ENCODE measurements at places on chromosomes 2 and 18.

GRCh38 chr2:136131961-136132824, 14.2 kb upstream of the CXCR4 start:
- DNase-seq, result no peak

GRCh38 chr2:235390108-235390815, 103.6 kb upstream of the AGAP1 start:
- no peak for DNase-seq

GRCh38 chr2:113966832-113967231, 76.9 kb downstream of the ACTR3 start:
- no peak for DNase-seq

DNA sequence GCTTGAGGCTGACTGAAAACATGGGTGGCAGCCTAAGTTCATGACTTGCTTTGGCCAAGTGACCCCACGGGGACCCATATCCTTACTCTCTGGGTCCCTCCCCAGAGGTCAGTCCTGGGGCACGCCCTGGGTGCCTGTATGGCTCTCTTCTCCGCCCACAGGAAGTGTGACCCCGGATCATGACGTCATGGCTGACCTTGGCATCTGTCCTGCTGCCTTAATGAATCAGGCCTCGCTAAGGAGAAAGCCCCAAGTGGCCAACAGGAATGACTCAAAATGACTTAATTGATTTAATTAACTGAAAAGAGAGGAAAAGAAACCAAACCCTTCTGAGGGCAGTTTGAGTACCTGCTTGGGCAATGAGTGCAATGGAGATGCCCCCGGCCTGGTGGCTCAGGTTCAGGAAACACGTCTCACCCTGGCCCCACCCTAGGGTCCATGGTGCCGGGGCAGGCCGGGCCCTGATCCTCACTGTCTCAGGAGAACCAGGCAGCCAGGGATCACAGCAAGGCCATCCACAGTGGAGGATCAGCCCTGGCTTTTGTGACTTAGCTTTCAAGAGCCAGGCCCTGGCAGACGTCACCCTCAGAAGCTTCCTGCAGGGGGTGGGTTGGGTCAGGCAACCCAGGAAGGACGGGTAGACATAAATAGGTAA, 112.0 kb downstream of the CYP26B1 start:
- no peak for DNase-seq

DNA sequence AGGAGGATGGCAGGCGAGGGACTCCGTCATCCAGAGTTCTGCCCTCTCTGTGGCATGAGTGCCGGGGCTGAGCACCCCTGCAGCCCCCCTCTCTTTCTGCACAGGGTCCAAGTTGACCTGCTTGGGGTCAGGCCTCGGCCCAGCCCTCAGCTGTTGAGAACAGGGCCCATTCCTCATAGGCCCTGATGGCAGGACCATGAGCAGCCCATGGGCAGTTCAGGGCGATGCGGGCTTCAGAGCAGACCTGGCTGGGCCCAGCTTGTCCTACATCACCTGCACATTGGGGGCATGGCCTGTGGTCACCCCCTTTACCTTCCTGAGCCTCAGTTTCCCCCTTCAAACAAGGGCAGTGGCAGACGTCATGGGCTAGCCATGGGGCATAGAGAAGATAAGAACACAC, 238.1 kb downstream of the SEPTIN10 start:
- no peak for DNase-seq

GRCh38 chr2:192247456-192247855, 52.7 kb upstream of the TMEFF2 start:
- no peak for DNase-seq

DNA sequence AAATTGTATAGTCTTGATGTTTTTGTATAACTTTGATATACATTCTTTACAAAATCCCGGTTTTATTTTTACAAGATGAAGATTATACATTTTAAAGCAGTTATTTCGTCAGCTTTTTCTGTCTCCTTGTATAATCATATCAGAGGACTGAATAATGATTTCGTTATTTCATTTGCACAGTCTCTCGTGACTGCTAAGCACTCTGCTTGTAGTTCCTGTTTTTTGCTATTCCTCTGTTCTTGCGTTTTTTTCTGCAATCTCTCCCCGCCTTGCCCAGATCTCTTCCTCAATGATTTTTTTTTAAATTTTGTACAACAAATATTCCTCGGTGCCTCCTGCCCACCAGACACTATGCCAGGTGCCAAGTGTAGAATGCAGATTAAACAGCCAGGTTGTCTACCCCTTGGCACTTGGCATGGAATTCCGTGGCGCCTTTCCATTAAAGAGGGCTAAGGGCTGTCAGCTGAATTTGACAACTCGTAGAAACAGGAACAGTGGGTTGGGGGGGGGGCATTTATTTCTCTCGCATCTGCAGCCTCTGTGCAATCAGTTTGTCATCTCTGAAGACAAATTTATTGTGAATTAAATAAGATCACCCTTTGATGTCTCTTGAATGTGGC, 69.6 kb downstream of the KLHL29 start:
- no peak for DNase-seq

DNA sequence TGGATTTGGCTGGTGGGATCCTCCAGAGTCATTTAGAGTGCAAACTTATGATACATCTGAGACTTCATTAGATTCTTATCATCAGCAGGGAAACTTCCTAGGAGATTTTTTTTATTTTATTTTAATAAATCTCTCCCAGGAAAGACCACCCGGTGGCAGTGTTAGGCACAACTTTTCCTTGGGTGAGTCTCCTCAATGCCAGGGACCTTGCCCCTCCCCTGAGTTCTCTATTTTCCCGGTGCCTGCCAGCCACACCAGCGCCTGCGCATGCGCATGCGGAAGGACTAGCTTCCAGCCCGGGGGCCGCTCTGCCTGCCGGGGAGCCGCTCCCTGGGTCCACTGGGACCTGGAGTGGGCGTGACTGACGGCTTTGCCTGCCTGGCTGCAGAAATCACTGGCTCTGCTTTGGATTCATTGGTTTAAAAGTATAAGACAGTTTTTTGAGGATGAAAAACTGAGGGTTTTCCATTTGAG, 86.6 kb downstream of the TMEM182 start:
- peak; percentile 93 for DNase-seq

DNA sequence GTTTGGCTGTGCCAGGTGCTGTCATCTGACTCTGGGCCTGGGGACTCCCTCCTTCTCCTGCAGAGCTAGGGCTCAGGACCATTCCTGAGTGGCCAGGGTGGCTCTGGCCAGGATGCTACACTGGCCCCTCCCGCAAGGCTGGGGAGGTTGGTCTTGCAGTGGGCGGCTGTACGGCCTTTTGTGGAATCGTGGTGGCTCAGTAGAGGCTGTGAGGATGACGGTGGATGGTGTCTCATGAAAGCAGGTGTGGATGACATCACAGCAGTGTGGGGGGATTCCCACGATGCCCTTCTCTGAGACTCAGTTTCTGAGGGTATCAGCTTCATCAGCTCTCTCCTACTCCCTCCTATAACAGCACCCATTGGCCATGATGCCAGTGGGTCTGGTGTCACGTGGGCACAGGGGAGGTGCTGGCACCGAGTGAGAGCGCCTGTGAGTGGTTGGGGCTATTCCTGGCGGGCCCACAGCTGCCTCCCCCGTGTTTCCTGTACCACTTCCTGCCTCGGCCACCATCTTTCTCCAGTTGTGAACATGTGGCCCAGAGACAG, 144.2 kb upstream of the HDAC4 start:
- no peak for DNase-seq

DNA sequence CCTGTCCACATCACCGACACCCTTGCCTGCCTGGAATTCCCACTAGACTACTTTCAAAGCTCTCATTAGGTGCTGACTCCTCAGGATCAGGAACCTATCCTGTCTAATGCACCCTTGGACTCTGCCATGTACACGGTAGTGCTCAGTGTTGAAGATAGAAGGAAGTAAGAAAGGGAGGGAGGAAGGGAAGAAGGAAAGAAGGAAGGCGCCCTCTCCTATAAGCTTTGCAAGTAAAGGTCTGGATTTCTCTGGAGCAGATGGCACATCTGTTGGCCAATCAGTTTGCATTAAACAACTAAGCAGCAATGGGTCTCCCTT, 45.3 kb downstream of the SCTR start:
- no peak for DNase-seq

DNA sequence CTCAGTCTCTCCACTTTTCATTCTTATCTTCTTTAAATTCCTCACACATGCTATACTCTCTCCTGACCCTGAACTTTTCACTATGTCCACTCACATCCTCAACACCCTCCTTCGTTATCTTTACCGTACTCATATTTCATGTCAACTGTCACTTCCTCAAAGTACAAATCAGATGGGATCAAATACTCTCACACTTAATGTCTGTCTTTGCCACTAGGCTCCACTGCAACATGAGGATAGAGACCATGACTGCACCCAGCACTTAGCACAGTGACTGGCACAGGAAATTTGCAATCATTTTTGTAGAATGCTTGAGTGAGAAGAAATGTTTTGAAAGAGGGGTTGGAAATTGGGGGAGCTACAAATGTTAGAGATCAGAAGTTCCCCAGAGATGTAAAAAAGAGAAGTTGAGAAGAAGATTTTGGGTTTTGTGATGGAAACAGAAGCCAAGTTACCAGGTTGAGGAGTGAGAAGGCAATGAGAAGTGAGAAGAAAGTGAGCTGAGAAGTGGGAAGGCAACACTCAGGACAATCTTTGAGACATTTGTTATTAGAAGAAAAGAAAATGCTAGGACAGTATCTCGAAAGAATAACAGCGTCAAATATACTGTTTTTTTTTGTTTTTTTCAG, 87.0 kb downstream of the CCDC141 start:
- DNase-seq, result no peak

GRCh38 chr18:47108373-47108772, 41.9 kb downstream of the HDHD2 start:
- no peak for DNase-seq

- no peak for DNase-seq
Measured at GRCh38 chr2:228541789-228542188, 360.3 kb upstream of the SPHKAP start.

DNA sequence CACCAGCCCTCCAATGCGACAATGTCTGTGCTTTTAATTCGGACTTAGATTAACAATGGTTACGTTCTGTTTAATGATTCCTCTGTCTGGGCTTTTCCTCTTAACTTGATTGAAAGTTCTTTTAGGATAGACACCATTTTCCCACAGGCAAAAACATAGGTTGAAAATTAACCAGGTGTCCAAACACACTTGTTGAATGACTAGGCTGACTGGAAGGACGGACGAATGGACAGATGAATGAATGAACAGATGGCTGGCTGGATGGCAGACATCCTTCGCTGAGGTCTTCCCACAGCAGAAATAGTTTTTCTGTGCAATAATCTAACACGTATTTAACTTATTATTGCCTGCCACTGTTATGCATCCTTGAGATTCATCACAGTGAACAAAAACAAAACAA, 298.8 kb downstream of the SRBD1 start:
- DNase-seq, result no peak

- DNase-seq, result no peak
Measured at GRCh38 chr18:36527740-36528455, 230.4 kb downstream of the FHOD3 start.

DNA sequence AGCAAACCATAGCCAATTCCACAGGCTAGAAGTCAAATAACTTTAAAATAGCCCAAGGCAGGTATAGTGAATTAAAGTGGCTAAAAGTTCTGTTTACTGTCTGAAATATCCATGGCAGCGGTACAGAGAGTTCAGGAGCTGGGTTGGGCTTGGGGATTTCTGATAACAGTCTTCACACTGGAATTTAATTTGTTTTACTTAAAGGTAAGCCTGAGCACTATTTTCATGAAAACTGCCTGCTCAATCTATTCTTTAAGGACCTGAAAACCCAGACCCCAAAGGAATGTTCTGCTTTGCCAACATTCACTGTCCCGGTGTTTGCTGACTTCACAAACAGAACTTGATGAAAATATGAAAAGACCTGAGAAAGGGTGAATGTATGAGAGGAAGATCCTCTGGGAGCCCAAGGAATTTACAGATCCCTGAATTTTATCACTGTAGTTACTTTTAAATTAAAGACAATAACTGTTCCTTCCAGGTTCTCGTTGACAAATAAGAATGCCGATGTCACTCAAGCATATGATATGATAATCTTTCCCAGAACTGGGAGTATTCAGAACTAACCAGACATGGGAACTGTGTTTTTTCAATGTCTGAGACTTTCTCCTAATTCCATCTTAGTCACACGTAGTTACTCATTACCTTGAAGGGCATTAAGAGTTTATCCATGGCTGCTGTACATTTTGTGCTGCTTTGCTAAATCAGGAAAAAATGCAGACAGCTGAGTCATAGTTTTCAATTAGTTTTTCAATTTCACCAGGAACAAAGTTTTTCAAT, 28.3 kb upstream of the ITGB6 start:
- no peak for DNase-seq

GRCh38 chr2:216989340-216990129, 129.7 kb upstream of the TNP1 start:
- DNase-seq, result no peak

- DNase-seq, result no peak
Measured at GRCh38 chr2:197278799-197279763, 31.5 kb downstream of the ANKRD44 start.

DNA sequence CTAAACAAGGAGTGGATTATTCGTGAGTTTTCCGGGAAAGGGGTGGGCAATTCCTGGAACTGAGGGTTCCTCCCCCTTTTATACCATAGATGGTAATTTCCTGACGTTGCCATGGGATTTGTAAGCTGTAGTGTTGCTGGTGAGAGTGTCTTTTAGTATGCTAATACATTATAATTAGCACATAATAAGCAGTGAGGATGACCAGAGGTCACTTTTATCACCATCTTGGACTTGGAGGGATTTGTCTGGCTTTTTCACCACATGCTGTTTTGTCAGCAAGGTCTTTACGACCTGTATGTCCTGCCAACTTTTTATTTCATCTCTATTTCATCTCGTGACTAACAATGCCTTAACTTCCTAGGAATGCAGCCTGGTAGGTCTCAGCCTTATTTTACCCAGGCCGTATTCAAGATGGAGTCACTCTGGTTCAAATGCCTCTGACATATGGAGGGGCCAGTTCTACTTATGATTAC, 124.8 kb upstream of the B3GNT2 start:
- DNase-seq, result no peak

- no peak for DNase-seq
Measured at GRCh38 chr2:181189951-181190350, 209.5 kb downstream of the UBE2E3 start.

- no peak for DNase-seq
Measured at GRCh38 chr2:44944952-44945612, 3.6 kb downstream of the SIX3 start.

DNA sequence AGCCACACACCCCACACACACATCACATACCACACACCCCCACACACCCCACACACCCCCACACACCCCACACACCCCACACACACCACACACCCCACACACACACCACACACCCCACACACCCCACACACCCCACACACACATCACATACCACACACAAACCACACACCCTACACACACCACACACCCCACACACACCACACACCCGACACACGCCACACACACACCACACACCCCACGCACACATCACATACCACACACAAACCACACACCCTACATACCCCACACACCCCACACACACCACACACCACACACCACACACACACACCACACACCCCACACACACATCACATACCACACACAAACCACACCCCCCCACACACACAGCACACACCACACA, 22.4 kb downstream of the TWIST2 start:
- no peak for DNase-seq

DNA sequence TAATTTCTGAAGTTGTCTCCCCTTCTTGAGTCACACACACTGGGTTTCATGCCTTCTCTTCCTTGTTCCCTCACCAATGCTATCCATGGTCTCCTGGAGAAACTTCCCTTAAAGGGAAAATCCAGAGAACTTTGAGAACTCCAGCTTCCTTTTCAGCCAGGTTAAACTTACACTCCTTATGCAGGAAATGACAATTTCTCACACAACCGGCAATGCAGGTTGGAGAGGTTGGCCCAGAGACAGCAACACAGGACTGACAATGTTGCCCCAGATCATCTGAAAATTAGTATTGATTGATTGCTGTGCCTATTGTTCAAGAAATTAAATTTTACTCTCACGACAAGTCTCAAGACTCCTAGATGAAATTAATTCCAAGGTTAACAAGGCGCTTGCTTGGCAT, 292.2 kb downstream of the NYAP2 start:
- no peak for DNase-seq
